Keratinocyte (primary cell): ENCODE measurements at places on chromosomes 11 and 22.

- no peaks in the 10 kb centered on the region for H3K4me1 ChIP-seq
- H3K4me3 ChIP-seq, result no peak overlapping the region
- no peaks in the 10 kb centered on the region for H3K27me3 ChIP-seq
- DNase-seq, result no peak
- no peak overlapping the region for H3K27ac ChIP-seq
These were observed 53.9 kb upstream of the RCE1 start for GRCh38 chr11:66789097-66789890.

- H3K27ac ChIP-seq, result peak overlapping the region; percentile 53
- H3K36me3 ChIP-seq, result peaks cover 70% of the 10 kb centered on the region
- H3K27me3 ChIP-seq, result no peaks in the 10 kb centered on the region
- no peak overlapping the region for H3K4me3 ChIP-seq
These were observed 19.3 kb downstream of the HPS4 start for GRCh38 chr22:26464312-26464711.

GRCh38 chr11:134250246-134250645, 2.9 kb downstream of the THYN1 start:
- H3K27me3 ChIP-seq, result no peaks in the 10 kb centered on the region
- H3K27ac ChIP-seq, result no peak overlapping the region
- peaks cover 7% of the 10 kb centered on the region for H3K4me1 ChIP-seq
- peaks cover 22% of the 10 kb centered on the region for H3K36me3 ChIP-seq
- no peak overlapping the region for H3K4me3 ChIP-seq

GRCh38 chr11:68043029-68043348, 4.2 kb downstream of the TCIRG1 start:
- H3K27ac ChIP-seq, result no peak overlapping the region
- no peaks in the 10 kb centered on the region for H3K27me3 ChIP-seq
- H3K36me3 ChIP-seq, result peaks cover 3% of the 10 kb centered on the region
- H3K4me1 ChIP-seq, result peaks cover 10% of the 10 kb centered on the region

DNA sequence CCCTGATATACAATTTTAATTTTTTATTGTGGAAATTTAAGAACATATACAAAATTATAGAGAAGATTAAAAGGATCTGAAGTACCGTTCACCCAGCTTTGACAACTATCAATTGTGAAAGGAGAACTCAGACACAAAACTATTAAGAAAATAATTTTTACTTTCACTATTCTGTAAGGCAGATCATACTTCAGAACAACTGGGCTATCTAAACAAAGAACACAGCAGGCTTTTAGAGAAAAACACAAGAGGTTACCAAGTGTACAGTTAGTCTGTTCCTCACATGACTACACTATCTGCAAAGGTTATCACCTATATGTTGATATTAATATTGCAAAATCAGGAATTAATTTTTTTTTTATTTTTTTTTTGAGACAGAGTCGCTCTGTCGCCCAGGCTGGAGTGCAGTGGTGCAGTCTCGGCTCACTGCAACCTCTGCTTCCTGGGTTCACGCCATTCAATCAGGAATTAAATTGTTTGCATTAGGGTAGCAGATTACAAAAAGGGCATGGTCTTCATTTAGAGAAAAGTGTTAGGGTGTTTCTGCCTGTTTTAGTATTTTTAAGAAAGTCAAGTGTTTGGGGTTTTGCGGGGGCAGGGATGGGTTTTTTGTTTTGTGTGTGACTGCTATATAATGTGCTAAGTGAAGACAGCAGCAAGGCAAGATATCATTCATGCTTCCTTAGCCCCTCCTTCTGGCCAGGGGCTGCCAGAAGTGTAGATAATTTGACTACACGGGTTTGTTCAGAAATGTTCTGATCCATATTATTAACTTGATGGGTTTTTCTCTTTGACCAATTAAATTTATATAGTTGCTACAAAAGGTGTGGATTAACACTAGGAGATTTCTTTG, 27.6 kb upstream of the SIK2 start:
- H3K36me3 ChIP-seq, result no peaks in the 10 kb centered on the region
- H3K27ac ChIP-seq, result no peak overlapping the region
- H3K4me1 ChIP-seq, result peaks cover 5% of the 10 kb centered on the region

GRCh38 chr22:21029486-21030025, 2.8 kb downstream of the SLC7A4 start:
- H3K27me3 ChIP-seq, result peaks cover 22% of the 10 kb centered on the region
- H3K4me1 ChIP-seq, result peaks cover 31% of the 10 kb centered on the region
- H3K4me3 ChIP-seq, result no peak overlapping the region
- no peak for DNase-seq

- no peaks in the 10 kb centered on the region for H3K27me3 ChIP-seq
- H3K4me3 ChIP-seq, result no peak overlapping the region
- H3K27ac ChIP-seq, result no peak overlapping the region
These were observed 16.9 kb upstream of the SIK2 start for GRCh38 chr11:111585371-111585770.

DNA sequence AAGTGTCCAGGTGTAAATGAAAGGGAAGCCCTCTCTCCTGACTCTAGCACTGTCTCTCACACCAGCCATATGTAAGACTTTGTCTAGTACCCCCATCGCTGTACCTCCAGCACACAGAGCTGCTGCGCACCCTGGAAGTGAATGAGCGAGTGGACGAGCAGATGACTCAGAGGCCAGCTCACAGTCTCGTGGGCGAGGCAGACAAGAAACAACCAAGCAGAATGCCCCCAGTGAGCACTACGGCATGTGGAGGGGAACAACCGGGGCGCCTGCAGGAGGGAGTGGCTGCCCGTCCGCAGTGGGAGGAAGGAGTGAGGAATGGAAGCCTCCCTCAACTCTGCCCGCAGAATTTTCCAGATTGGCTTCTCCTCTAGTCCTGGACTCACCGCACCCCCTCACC, 46.4 kb downstream of the MCM5 start:
- H3K27me3 ChIP-seq, result no peaks in the 10 kb centered on the region
- H3K4me1 ChIP-seq, result peaks cover 25% of the 10 kb centered on the region
- no peaks in the 10 kb centered on the region for H3K36me3 ChIP-seq
- H3K4me3 ChIP-seq, result no peak overlapping the region
- H3K27ac ChIP-seq, result no peak overlapping the region
- peak; percentile 26 for DNase-seq

GRCh38 chr11:22221143-22221542, 28.3 kb downstream of the ANO5 start:
- H3K4me3 ChIP-seq, result no peak overlapping the region
- DNase-seq, result no peak
- H3K27ac ChIP-seq, result no peak overlapping the region
- no peaks in the 10 kb centered on the region for H3K4me1 ChIP-seq
- H3K36me3 ChIP-seq, result no peaks in the 10 kb centered on the region

DNA sequence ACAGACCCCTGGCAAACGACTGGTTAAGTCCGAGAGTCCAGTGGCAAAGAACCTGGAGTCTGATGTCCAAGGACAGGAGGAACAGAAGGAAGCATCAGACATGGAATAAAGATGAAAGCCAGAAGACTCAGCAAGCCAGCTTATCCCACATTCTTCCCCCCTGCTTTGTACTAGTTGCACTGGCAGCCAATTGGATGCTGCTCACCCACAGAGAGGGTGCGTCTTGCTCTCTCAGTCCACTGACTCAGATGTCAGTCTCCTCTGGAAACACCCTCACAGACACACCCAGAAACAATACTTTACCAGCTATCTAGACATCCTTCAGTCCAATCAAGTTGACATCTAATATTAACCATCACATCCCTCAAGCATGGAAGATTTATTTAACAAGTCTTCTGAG, 1265.8 kb upstream of the CNTN5 start:
- H3K4me1 ChIP-seq, result no peaks in the 10 kb centered on the region
- H3K27ac ChIP-seq, result no peak overlapping the region

- no peaks in the 10 kb centered on the region for H3K36me3 ChIP-seq
- H3K27ac ChIP-seq, result no peak overlapping the region
These were observed 41.2 kb upstream of the KCNQ1OT1 start for GRCh38 chr11:2741006-2741376.

DNA sequence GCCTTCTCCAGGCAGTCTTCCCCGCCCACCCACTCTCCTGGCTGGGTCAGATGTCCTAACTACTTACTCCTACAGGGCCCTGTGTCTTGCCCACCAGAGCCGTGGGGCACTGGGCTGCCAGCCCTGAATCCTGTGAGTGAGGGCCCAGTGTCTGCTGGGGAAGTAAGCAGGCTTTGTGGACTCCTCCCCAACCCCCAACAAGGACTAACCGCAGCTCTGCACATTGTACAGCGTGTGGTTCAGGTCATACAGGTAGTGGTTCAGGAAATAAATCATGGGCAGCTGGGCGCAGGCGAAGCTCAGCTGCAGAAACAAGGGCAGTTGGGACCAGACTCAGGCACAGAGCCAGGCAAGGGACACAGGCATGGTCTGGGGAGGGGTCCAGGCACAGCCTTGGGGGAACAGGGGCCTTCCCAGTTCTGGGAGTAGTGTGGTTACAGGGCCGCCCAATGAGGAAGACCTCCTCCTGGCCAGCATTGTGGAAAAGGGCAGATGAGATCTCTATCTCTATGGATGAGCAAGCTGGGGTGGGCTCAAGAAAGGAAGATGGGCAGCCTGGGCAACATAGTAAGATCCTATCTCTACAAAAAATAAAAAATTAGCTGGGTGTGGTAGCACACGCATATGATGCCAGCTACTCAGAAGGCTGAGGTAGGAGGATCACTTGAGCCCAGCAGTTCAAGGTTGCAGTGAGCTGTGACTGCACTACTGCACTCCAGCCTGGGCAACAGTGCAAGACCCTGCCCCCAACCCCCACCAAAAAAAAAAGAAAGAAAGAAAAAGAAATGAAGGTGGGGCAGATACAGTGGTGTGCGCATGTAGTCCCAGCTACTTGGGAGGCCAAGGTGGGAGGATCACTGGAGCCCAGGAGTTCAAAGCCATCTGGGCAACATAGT, 5.5 kb downstream of the UNC93B1 start:
- H3K27me3 ChIP-seq, result no peaks in the 10 kb centered on the region
- no peak overlapping the region for H3K4me3 ChIP-seq
- H3K4me1 ChIP-seq, result peaks cover 6% of the 10 kb centered on the region
- DNase-seq, result no peak
- H3K36me3 ChIP-seq, result peaks cover 1% of the 10 kb centered on the region

DNA sequence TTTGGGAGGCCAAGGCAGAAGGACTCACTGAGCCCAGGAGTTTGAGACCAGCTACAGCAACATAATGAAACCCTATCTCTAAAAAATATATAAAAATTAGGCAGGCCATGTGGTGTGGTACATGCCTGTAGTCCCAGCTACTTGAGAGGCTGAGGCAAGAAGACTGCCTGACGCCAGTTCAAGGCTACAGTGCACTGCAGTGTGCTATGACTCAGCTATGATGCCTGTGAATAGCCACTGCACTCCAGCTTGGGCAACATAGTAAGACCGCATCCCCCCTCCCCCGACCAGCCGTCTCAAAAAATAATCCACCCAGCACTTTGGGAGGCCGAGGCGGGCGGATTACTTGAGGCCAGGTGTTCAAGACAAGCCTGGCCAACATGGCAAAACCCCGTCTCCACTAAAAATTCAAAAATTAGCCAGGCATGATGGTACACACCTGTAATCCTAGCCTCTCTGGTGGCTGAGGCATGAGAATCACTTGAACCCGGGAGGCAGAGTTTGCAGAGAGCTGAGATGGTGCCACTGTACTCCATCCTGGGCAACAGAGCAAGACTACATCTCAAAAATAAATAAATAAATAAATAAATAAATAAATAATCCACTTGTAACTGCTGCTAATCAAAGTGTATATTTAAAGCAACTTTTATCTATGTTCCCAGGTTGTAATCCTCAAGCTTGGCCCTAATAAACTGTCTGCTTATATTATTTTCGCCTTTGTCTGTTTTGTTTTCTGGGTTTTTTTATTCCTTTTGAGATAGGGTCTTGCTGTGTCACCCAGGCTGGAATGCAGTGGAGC, 7.8 kb downstream of the HPS5 start:
- H3K4me1 ChIP-seq, result peaks cover 22% of the 10 kb centered on the region
- H3K27ac ChIP-seq, result peak overlapping the region; percentile 51
- peaks cover 13% of the 10 kb centered on the region for H3K36me3 ChIP-seq
- no peak overlapping the region for H3K4me3 ChIP-seq

DNA sequence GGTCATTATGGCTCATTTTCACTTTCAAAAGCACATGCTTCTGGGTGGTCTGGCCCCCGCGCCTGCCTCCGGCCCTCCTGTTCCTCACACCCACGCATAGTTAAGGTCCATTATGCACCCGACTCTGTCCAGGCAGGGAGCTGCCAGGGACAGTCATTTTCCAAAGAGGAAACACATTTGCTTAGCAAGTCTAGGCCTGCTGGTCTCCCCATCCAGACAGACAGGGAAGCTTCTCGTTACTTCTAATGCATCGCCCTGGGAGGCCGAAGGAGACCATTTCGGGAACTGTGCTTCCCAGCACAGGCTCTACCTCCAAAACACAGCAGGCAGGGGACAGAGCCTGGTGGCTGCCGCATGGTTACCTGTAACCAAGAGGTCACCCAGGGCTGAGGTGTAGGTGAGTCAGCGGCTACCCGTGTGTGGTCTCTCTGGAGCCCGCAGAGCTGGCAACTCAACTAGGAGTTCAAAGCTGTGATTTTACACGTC, 87.1 kb upstream of the SHANK2 start:
- H3K27ac ChIP-seq, result no peak overlapping the region
- no peak for DNase-seq
- peaks cover 11% of the 10 kb centered on the region for H3K4me1 ChIP-seq
- no peaks in the 10 kb centered on the region for H3K36me3 ChIP-seq
